NCI-H1417 (cell line): ENCODE measurements at places on chromosomes 16 and 17.

- DNase-seq = no peak
Observed at GRCh38 chr16:49723310-49723709, 132.6 kb downstream of the ZNF423 start.

- DNase-seq = peak; percentile 19
Observed at GRCh38 chr17:42459801-42460281, 1.2 kb downstream of the ATP6V0A1 start.

DNA sequence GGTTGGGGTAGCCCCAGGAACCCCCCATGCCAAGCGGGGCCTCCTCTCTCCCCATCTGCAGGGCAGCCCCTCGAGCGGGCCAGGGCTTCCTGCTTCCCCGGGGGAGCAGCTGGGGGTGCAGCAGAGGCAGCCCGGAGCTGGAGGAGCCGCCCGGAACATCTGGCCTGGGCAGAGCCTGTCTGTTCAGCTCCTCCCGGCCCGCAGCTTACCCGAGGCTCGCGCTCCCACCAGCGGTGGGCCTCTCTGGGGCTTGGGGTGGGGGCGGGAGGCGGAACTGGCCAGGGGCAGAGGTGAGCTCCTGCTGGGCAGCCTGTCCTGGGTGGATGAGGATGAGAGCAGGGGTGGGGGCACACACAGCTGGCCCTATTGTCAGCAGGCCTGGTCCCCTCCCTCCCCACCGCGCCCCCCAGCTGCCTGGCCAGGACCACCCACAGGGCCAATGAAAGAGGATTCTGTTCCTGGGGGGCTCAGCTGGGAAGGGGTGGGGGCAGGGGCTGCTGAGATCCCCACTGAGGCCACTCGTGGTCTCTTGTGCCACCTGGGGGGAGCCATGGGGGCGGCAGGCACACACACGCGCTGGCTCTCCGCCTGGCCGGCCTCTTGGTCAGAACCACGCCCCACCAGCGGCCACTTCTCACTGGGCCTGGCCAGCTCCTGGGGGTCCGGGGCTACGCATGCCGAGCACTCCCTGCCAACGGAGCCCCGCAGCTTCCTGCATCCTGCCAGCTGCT, 34.7 kb downstream of the BAHCC1 start:
- no peak for DNase-seq

DNA sequence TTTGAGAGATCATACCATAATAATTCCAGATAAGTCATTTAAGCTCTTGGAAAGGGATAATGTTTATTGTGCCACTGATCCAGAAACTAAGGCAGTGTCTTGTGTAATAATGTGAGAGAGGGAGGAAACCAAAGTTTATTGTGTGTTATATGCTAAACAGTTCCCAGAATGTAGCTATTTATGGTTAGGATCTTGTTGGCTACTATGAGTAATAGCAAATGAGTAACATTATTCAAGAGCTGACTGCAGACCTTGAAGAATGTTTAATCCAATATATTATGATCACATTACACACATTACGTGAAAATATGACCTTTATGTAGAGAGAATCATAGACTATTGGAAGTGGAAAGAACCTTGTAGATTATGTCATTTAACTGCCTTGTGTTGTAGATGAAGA, 139.5 kb downstream of the BCAS3 start:
- DNase-seq = no peak

- DNase-seq = no peak
Observed at GRCh38 chr17:15076991-15077663, 188.0 kb downstream of the PMP22 start.

GRCh38 chr17:63189930-63190329, 223.9 kb downstream of the TANC2 start:
- no peak for DNase-seq

- no peak for DNase-seq
Observed at GRCh38 chr17:61122326-61122913, 277.2 kb upstream of the TBX2 start.

DNA sequence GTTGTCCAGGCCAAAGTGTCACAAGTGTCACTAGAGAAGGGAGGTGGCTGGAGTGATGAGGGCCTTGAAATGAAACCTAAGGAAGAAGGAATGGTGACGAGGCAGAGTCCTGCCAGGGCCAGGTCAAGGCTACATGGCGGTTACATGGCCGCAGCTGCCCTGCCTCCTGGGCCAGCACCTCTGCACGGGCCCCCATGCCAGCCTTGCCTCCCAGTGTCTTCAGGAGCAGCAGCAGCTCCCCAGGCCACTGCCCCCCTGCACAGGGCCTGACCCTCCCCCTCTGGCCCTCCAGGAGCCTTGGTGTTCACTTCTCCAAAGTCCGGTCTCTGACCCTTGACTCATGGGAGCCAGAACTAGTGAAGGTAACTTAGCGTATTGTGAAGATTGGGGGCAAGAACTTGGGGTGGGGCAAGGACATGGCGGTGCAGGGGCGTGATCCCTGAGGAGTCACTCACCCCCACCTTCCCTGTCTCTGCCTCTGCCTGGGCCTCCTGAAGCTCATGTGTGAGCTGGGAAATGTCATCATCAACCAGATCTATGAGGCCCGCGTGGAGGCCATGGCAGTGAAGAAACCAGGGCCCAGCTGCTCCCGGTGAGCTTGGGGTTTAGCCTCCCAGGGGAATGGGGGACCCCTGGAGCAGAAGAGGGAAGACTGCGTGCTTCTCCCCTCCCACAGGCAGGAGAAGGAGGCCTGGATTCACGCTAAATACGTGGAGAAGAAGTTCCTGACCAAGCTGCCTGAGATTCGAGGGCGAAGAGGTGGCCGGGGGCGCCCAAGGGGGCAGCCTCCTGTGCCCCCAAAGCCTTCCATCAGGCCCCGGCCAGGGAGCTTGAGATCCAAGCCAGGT, 4.1 kb upstream of the KCTD11 start:
- no peak for DNase-seq

GRCh38 chr17:81665205-81666091, 957 bp downstream of the OXLD1 start:
- DNase-seq = no peak

DNA sequence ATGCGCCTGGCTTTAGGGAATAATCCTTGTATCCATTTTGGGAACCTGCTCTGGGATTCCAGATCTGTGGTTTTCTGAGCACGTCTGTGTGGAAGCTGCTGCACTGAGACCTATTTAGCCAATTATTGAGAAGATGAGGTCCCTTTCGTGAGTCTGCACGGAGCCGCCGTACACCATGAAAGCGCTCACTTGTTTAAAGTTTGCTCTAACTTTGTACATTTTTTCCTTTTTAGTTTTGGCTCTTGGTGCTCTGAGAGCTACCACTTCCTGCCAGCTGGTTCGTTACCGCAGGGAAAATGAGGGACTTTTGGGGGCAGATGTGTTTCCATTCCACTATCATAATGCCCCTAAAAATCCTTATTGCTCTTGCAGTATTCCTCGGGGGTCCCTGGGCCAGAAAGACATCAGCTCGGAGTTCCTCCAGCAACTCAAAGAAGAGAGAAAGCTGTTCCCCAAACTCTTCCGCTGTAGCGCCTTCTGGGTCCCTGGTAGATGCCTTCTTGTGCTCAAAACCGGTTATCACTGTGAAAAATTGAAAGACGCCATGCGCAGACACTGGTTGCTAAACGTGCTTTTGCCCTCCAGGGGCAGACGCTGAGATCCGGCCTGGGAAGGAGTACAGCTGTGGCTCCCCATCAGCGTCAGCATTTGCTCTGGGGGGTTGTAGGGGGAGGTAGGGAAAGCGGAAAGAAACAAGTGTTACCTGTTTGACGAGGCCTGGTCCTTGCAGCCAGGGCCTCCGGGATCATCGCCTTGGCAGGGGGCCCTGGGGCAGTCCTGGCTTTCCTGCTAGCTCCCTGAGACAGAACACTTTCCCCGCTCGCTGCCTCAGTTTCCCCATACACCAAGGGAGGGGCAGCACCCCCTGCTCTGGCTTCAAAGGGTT, 238.1 kb downstream of the MRTFB start:
- no peak for DNase-seq

DNA sequence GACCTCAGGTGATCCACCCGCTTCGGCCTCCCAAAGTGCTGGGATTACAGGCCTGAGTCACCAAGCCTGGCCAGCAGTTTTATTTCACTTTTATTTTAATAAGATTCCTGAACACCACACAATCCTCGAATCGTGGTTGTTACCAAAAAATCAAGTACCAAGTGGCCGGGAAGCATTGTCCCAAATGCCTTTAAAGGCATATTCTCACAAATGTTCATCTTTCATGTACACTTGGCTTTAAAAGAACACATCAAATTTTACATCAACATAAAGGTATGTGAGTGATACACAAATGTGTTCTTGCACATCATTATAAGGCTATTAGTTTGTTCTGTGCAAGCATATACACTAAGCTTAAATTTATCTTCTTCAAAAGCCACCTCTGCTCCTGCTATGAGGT, 8.1 kb upstream of the MYH11 start:
- no peak for DNase-seq

DNA sequence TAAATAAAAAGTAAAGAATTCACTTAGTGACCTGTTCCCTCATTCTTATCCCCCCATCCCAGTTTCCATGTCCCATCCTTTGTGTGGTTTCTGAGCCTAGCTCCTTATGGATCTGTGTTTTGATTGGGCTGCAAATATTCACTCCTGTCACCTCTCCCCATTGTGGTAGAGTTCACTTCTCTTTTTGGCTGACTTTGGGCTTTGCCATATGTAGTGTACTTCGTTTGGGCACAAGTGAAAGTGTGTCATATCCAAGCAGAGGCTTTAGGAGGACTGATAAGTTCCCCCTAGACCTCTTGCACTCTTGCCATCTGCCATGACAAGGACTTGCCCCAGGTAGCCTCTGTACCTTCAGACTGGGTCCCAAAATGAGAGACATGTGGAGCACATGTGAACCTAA, 13.0 kb upstream of the DHRS7B start:
- DNase-seq = no peak

DNA sequence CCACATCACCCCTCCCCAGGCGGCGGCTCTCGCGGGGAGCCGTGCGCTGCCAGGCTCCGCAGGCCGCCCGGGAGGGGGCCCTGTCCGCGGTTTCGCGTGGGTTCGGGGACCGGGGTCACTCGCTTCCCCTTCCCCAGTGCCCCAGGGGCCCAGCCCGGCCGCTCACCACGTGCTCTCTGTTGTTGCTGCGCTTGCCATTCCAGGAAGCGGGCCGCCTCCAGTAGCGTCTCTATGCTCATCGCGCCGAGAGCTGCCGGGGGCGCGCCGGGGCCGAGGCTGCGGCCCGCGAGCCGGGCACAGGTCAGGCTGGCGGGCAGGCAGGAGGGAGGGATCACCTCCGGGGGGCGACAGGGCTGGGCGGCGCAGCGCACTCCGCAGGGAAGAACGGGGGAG, 390 bp downstream of the MNT start:
- DNase-seq = no peak

- no peak for DNase-seq
Observed at GRCh38 chr17:82323514-82324234, 6.3 kb upstream of the CD7 start.

- DNase-seq = no peak
Observed at GRCh38 chr17:32903774-32904673, 23.9 kb upstream of the TMEM98 start.

GRCh38 chr17:82344175-82344907, 10.8 kb upstream of the SECTM1 start:
- no peak for DNase-seq

- no peak for DNase-seq
Observed at GRCh38 chr17:1390432-1391367, 9.3 kb downstream of the YWHAE start.
